Esophagus muscularis mucosa (tissue), 4 donors: ENCODE measurements at places on chromosomes 5 and 9. TPM values are rescaled to one million over a fixed set of nuclear protein-coding genes. Genes with fewer than 3 reads are reported as not detected.

The CKS2 gene
- 2.0 TPM for total RNA-seq

The CLTB gene
- 248 TPM for total RNA-seq

The CATSPER3 gene
- total RNA-seq = not detected

The LEAP2 gene
- total RNA-seq = 0.23 TPM

The PCDHGA7 gene
- total RNA-seq = 7.5 TPM

The TAS2R1 gene
- total RNA-seq = not detected

The SLC26A2 gene
- total RNA-seq = 7.9 TPM

GRCh38 chr9:137825324-137825989 lies 52.1 kb upstream of the CACNA1B start:
- H3K4me1 ChIP-seq = no peaks in the 10 kb centered on the region
- H3K27me3 ChIP-seq = no peaks in the 10 kb centered on the region
- no peak overlapping the region for H3K4me3 ChIP-seq
- peaks cover 27% of the 10 kb centered on the region for H3K36me3 ChIP-seq
- DNase-seq = no peak

DNA sequence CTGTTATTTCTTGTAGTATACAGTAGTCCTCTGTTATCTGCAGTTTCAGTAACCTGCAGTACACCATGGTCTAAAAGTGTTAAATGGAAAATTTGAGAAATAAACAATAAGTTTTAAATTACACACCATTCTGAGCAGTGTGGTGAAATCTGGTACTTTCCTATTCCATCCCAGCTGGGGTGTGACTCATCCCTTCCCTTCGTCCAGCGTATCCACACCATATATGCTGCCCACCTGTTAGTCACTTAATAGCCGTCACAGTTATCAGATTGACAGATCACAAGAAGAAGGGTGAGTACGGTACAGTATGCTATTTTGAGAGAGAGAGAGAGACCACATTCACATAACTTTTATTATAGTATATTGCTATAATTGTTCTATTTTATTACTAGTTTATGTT lies 28.9 kb downstream of the FAM151B start:
- DNase-seq = no peak
- no peaks in the 10 kb centered on the region for H3K4me1 ChIP-seq
- no peaks in the 10 kb centered on the region for H3K36me3 ChIP-seq
- no peak overlapping the region for H3K4me3 ChIP-seq
- no peaks in the 10 kb centered on the region for H3K27me3 ChIP-seq
- H3K27ac ChIP-seq = no peak overlapping the region

DNA sequence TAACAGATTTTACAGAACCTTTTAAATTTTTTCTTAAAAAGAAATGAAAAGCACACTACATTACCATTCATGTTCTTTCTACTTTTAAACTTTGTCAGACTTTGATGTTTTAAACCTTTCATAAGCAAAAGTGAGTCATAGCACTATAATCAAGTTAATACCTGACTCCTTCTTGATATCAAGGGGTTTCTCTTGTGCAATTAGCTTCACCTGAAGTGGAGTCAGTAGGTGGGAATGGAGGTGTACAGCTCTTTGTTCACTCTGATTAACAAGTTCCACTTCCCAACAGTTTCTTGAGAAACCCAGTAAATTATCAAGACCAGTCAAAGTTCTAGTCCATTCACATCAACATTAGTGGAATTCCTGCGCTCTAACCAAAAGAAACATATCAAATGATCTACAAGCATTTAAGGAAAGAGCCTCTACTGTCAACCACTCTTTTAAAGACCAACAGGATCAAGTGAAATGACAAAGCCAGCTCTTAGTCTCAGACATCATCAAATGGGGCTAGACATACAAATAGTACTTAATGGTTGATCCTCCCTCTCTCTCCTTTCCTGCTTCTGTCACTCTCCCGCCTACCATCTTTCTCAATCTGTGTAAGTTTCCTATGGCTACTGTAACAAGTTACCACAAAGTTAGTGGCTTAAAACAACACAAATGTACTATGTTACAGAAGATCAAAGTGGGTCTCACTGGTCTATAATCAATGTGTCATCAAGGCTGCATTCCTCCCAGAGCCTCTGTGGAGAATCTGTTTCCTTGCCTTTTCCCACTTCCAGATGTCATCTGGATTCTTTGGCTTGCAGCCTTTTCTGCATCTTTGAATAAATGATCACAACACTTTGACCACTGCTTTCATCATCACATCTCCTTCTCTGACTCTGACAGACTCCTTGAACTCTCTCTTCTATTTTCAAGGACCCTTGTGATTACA lies 68.0 kb downstream of the HINT1 start:
- no peak for DNase-seq
- no peaks in the 10 kb centered on the region for H3K36me3 ChIP-seq
- no peak overlapping the region for H3K27ac ChIP-seq

DNA sequence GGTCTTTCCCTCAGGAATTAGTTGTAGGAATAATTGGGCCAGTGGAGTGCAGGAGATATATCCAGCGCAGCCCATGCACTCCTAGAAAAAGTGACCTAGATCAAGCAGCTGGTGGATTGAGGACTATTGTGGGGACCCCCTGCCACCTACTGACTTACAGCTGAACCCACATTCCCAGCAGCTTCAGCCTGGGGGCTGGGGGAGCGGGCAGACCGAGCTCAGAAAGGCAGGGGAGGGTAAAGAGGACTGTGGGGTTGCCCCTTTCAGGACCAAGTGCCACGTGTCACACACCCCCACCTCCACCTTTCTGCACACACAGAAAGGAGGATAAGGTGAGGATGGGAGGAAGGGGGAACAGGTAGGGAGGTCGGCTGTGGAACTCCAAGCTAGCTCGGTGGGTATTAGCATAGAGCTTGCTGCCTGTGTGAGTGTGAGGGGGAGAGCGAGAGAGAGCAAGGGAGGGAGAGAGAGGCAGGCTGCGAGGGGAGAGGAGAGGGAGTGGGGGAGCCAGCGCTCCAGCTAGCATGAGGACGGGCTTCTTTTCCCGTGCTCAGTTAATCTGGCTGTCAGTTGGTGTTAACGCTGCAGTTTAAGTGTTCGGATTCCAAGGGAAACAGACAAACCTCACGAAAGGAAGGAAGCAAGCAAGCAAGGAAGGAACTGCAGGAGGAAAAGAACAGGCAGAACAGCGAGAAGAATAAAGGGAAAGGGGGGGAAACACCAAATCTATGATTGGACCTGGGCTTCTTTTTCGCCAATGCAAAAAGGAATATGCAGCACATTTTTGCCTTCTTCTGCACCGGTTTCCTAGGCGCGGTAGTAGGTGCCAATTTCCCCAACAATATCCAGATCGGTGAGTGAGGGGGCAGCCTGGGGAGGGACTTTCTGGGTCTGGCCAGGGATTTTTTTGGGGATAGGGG lies at the start of gene GRIA1:
TSS of gene GRIA1 (plus strand) at position 553 of the 920 bp plus-strand sequence.
- H3K4me1 ChIP-seq = peaks cover 11% of the 10 kb centered on the region
- no peaks in the 10 kb centered on the region for H3K36me3 ChIP-seq
- no peak within 1 kb of the TSS for H3K27ac ChIP-seq
- peak within 1 kb of the TSS; percentile 33 for H3K4me3 ChIP-seq
- peak; percentile 85 for DNase-seq
- H3K27me3 ChIP-seq = peaks cover 15% of the 10 kb centered on the region

DNA sequence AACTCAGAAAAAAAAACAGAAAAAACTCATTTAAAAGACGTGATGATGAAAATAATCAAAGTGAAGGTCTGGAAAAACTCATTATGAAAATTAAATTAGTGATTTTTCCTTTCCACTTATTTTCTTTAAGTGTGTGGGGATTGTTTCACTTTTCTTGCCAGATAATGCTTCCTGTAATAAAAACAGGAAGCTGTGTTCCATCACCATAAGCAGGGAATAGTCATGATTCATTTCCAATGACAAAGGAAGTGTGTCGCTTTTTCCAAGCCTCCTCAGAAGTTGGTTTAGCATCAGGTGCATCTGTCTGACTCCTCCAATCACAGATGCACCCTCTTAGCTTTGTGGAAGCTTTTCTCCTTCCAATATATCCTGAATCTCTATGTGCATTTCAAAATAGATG lies 2068.7 kb downstream of the MAT2B start:
- H3K4me3 ChIP-seq = no peak overlapping the region
- no peaks in the 10 kb centered on the region for H3K27me3 ChIP-seq
- no peak for DNase-seq

DNA sequence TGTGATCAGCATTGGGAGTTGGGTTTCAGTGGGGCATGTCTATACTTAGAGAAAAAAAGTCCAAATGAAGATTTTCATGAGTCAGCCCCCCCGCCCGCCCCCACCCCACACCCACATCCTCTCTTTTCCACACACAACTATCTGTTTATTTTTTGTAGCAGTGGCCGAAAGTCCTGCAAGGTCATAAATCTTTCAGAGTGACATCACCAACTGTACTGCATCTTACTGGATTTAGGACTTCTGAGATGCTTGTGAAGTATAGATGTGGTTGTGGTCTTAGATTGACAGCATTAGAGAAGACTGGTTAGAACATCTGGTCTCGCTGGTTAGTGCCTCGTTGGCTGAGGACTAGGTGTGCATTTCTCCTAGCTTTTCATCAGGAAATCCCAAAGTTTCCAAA lies 7.3 kb upstream of the ROPN1L start:
- no peak for DNase-seq
- no peak overlapping the region for H3K4me3 ChIP-seq
- no peaks in the 10 kb centered on the region for H3K4me1 ChIP-seq
- H3K36me3 ChIP-seq = peaks cover 51% of the 10 kb centered on the region
- no peak overlapping the region for H3K27ac ChIP-seq
